Putamen (tissue), 1 donor: ENCODE measurements at places on chromosomes 7 and 10.
A peak's percentile ranks its signal among the peaks of the same experiment; 100 is the strongest.

GRCh38 chr10:15385552-15386455 lies 14.7 kb upstream of the FAM171A1 start:
- no peak for DNase-seq

GRCh38 chr10:77554996-77555397 lies 82.6 kb downstream of the KCNMA1 start:
- DNase-seq: no peak

DNA sequence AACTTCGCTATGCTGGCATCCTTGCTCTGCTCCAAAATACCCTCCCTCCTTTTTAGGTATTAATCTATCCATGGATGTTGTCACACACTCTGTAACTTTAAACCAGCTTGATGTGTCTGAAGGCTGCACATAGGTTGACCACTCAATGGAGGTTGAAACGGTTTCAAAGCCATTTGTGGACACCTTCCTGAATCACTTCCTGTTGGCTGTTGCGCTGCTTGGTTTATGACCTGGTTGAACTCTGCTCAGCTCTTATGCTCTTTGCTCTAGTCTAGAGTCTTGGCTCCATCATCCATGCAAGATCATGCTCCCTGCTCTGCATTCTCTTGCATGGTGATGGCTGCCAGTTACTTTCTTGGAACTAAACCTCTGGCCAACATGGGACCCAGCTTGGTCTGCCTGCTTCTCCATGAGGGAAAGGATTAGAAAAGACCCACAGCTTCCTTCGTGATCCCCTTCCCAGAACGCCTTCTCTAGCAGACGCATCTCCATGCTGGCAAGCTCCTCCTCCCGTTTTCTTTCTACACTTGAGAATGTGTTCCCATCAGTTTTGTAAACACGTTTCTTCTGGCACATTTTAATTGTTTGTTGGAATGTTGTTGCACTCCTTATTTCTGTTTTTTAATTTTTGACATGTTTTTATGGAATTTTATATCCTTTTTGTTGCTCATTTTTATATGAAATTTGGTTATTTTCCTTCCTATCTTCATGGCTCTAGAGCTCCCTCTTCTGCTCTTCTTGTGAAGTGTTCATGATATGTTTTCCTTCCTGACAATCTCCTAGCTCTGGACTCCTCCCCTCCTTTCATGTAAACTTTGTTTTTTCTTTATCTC lies 149.8 kb downstream of the XPNPEP1 start:
- no peak for DNase-seq

GRCh38 chr7:123485187-123485586 lies 49.2 kb downstream of the IQUB start:
- no peak for DNase-seq

DNA sequence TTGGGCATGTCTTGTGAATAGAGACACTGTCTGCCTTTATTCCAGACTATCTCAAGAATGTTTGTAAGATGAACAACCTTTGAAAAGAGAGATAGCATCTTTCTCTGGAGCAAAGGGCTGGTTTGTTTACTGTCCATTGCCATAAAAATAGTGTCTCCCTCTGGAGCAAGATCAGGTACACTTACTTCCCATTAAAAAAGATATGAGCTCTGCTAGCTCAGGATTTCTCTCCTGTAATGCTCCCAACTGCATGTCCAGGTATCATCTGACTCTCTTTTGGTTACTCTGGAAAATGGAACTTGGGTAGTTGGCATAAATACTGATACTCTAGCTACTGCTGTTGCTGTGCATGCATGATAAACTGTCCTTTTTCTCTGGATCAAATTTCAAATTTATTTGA lies 381.1 kb downstream of the TFEC start:
- DNase-seq: no peak

GRCh38 chr10:87000491-87000890 lies 19.6 kb upstream of the FAM25A start:
- DNase-seq: no peak

GRCh38 chr10:80132299-80133139 lies at the start of gene PLAC9:
Gene PLAC9, plus strand, starts transcription at chr10:80132730. Its CDS starts 33 bp downstream, at chr10:80132763.
- DNase-seq: no peak

DNA sequence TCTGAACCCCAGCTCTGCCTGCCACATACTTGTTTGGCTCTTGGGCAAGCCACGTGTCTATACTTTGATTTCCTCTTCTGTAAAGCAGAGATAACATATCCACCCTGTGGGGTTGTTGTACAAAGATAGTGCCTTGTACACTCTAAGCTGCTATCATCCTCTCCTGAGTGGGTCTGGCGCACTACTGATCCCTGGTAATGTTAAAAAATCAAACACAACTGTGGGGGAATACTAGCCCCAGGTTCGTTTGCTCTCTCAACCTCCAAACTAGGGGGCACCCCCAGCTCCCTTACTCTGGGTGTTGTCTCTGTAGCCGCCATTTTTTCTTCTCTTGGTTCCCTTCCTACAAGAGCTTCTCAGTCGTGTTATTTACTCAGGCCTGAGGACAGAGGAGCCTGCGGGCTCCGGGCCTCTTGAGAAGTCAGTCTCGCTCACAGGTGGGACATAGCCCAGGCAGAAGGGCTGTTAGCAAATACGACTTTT lies 1.0 kb downstream of the POLM start:
- no peak for DNase-seq

DNA sequence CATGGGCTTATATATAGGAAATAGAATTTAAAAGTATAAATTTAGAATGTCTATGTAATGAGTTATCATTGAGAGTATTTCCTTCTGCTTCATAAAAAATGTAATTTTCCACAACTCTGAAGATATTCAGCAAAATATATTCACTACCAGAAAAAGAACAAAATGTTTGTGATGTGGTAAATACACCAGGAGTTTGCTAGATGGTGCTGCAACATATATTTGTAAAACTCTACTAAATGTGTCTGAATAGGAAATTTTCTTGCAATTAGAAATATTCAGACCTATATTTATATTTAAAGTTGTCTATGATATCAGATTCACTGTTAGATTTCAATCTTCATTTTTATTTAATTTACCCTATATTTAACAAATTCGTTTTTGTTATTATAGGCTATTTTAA lies 201.1 kb downstream of the PPP1R3A start:
- no peak for DNase-seq

DNA sequence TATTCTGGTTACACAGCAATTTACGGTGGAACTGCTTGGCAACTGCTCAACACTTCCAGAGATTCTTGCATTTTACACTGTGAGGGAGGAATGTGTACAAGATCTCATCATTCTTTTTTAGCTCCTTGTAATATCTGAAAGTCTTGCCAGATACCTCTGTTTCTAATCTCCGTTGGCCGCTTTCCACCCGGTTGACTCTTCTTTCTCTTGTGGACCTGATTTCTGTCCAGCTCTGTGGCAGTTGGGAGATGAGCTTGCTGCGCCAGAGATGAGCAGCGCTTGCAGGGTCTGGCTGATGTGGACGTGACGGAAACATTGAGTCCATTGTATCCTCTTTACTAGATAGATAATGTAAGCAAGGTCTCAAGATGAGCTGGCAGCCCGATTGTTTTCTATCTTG lies 27.6 kb downstream of the SPAG6 start:
- no peak for DNase-seq

GRCh38 chr10:84205049-84205852 lies 10.9 kb downstream of the CDHR1 start:
- peak; percentile 75 for DNase-seq

DNA sequence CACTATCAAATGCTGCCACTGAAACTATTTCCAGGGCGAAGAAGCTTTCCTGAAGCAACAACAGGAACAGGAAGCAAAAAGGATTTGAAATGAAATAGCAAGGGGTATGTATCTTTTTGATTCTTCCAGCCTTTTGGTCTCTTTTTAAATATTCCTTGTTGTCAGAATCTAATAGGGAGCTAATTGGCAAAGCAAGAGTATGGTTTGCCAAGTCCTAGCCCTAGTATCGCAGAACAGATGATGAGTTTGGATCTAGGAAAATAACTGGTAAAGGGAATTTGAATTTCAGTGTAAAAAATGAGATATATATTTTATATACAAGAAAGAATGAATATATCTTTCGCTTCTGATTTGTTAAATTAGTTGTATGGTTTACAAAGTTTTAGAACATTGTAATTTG lies 252.5 kb downstream of the ANKRD7 start:
- no peak for DNase-seq

DNA sequence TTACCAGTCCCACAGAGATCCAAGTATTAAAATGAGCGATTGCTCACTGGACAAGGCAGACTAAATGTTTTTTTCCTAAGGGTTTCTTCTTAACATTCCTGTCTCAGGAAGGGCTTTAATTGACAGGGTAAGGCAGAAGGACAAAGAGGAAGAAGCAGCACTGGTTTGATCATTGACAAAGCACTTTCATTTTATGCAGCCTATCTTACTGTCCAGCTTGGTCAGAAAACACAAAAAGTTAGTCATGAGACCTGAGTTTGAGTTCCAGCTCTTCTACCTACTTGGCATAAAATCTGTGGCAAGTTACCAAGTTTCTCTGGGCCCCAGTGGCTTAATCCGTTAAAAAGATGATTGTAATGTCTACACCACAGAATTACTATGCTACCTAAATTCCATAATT lies 458.5 kb downstream of the GFRA1 start:
- no peak for DNase-seq

GRCh38 chr7:15218261-15218660 lies 315.7 kb upstream of the DGKB start:
- no peak for DNase-seq

- no peak for DNase-seq
These were observed 68.4 kb downstream of the ZRANB1 start for GRCh38 chr10:125010362-125010761.

GRCh38 chr7:27245798-27246691 lies 3.4 kb downstream of the EVX1 start:
- DNase-seq: no peak

DNA sequence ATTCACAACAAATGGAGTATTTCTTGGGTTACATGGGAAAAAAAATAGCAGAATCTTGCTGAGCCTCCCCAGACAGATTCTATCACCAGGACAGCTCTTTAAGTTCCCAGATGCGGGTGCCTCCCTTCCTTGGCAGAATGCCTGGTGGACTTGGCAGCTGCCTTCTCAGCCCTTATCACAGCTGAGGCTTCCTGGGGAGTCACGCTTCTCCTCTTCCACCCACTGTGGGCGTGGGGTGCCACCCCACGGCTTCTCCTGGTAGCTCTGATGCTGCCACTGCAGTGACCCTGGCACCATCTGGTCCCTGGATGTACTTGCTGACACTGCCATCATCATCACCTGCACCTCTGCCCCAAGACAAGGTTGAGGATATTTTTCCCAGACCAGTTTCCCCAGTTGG lies 16.2 kb upstream of the NME8 start:
- DNase-seq: peak; percentile 77

GRCh38 chr10:100907773-100908363 lies 4.9 kb upstream of the SLF2 start:
- no peak for DNase-seq

DNA sequence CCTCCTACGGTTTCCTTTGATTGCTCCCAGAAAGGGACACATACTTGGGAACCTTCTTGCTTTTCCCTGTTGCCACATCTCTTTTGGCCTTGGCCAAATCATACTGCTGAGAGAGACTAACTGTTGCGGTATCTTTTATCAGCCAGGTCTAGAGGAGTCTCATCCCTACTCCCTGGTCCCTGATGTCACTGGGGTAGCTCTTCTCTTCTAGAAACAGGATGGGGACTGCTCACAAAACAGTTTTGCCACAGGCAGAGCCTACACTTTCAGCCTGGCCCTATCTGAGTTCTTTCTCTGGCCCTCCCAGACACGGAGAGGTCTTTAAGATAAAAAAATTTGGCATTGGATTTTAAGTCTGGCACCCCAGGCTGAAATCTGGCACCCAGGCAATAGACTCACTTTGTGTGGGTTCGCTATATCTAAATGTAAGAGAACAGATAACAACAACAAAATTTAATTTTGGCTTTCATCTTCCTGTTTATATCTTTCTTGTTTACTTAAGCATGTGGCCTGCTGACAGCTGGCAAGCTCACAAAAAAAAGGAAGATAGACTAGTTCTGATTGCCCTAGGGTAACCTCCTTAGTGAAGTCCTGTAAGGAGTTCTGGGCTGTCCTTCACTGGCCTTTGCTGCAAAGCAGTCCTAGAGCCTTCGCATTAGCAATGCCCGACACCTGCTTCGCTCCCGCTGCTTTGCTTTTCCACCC lies 228.3 kb upstream of the NPVF start:
- DNase-seq: peak; percentile 10

GRCh38 chr7:81232084-81232799 lies 313.4 kb upstream of the SEMA3C start:
- no peak for DNase-seq

- no peak for DNase-seq
These were observed 34.0 kb downstream of the C7orf25 start for GRCh38 chr7:42877862-42878261.

DNA sequence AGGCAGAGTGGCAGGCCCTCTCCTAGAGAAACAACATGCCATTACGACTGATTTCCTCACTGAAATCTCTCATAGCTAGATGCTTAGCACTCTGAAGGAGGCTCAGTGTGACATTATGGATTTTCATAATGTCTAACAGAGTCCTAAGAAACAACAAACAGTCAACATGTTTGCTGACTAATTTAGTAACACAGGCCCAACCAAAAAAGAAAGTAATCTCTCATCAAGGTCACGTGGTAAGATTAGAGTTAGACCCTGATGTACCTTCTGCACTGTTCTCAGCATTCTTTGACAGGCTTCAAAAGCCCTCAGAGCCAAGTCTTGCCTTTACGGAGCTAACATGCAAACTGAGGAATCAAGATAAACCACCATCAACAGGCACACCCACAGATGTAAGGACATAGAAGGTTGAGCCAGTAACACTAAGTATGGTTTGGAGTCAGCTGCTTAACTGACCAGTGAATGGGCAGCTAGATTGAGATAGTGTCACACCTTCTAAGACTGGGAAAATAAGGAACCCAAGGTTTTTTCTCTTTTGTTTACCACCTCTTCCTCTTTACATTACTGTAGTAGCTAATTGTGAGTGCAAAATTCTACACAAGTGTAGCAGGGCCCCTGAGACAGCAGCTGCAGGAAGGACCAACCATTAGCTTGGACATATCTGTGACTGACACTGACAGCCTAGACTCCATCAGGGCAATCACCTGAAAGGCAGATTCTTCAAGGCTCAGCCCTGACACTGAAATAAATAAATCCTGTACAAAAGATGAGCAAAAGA lies 15.3 kb upstream of the KCNIP2 start:
- DNase-seq: no peak

DNA sequence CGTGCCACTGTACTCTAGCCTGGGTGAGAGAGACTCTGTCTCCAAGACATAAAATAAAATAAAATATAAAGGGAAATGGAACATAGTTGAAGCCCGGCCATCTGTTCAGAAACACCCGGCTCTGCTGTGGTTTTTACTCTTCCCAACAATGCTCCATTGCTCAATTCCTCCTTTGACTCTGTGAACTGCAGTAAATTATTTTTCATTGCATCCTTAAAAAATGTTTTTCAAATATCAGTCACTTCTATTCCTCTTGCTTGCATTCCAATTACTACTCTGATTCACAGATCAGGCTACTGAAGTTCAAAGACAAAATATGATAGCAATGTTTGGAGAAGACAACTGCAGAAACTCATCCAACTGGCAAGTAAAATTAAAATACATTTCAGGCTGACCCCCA lies 983.0 kb downstream of the SORCS1 start:
- DNase-seq: no peak

GRCh38 chr10:89250865-89251408 lies 638 bp downstream of the LIPA start:
- no peak for DNase-seq

GRCh38 chr10:69409176-69409495 lies 7.6 kb downstream of the TACR2 start:
- no peak for DNase-seq
